Mesenteric fat pad (tissue), 1 donor: ENCODE measurements at places on chromosomes 12 and 14. TPM values are rescaled to one million over a fixed set of nuclear protein-coding genes. Genes with fewer than 3 reads are reported as not detected.
A peak's percentile ranks its signal among the peaks of the same experiment; 100 is the strongest.

DNA sequence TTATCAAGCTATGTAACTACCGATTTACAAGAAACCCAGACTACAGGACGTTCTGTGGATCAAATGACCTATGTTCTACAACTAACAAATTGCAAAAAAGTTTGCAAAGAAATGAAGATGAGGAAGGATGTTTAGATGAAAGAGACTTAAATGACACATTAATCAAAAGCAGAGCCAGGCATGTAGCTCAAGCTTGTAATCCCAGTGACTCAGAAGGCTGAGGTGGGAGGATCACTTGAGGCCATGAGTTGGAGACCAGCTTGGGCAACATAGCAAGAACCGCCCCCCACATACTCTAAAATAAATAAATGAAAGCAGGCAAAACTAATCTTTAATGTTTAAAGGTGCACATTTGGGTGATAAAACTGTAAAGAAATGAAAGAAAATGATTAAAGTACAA, 331.9 kb downstream of the BTG1 start:
- DNase-seq, result no peak

- DNase-seq, result peak; percentile 96
Observed at GRCh38 chr14:23237772-23238594, at the start of gene RNF212B. TSS of gene RNF212B (plus strand) at chr14:23237936. CDS start at chr14:23240346, 2,410 bp downstream.

Gene EML1
- total RNA-seq, result 32.5 TPM

Gene RPL10L
- total RNA-seq, result not detected

GRCh38 chr14:55153951-55154350, 24.9 kb downstream of the LGALS3 start:
- DNase-seq, result no peak

DNA sequence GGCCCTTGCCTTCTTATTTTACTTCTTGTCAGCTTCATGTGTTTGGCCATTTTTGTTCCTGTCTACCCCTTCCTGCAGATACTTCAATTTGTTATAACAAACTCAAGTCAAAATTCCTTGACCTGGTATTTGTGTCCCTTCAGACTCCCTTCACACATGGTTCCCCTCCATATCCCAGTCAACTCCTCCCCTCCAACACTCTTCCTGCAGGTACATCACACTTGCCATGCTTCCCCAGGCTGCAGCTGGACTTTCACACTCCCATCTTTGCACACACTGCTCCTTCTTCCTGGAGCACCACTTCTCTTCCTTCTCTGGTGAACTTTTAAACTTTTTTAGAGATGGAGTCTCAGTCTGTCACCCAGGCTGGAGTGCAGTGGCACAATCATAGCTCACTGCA, 18.9 kb upstream of the FIGNL2 start:
- DNase-seq, result peak; percentile 20

DNA sequence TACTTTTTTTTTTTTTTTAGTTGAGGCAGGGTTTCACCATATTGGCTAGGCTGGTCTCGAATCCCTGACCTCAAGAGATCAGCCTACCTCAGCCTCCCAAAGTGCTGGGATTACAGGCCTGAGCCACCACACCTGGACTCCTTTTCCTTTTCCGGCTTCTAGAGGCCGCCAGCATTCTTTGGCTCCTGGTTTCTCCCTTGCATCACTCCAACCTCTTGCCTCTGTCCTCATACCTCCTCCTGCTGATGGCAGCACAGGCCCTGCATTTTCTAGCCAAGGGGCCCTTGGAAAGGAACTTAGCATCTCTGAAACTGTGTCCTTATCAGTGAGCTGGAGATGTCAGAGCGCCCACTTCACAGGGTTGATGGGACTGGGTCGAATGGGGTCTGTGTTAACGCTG, 53.3 kb downstream of the MAP1LC3B2 start:
- DNase-seq, result no peak

Gene PCED1B
- total RNA-seq, result 6.1 TPM

DNA sequence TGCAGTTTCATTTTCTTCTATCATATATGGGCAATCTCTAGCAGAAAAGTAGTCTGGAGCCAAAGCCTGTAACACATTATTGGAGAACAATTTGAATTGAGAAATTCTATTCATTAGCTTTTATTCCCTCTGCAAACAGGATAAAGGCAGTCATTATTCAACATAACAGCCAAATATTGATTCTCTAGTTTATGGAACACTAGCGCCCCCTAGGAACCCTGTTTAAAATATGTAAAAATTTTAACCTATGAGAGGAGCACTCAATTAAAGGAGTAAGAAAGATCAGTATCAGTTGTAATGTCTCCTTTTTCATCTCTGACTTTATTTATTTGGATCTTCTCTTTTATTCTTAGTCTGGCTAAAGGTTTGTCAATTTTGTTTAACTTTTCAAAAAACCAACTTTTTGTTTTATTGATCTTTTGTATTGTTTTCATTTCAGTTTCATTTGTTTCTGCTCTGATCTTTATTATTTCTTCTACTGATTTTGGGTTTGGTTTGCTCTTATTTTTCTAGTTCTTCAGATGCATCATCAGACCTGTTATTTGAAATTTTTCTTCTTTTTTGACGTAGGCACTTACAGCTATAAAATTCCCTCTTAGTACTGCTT, 4.8 kb upstream of the LMNTD1 start:
- DNase-seq, result no peak

Gene CPNE6
- total RNA-seq, result not detected

DNA sequence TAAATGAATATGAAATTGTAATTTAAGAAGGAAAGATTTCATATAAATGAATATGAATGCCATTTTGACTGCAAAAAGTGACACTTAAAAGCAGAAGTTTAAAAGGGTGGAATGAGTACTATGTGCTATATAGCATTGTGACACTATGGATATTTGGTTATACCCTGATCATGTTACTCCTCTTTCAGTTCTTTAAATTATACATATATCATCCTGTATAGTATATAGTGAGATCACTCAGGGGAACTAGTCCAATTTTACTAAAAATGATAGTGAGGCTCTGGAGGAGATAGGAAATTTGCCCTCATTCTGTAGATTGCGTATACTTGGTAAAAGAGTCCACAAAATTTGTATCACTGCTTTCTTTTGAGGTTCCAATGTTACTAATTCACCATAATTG, 155.7 kb upstream of the BTG1 start:
- no peak for DNase-seq
